Kidney epithelial cell (primary cell): ENCODE measurements at places on chromosomes 7 and 10. TPM values are rescaled to one million over a fixed set of nuclear protein-coding genes. Genes with fewer than 3 reads are reported as not detected.

- no peak for DNase-seq
Observed at GRCh38 chr10:13877154-13877909, 290.6 kb downstream of the PRPF18 start.

The RNF32 gene
- 0.62 and 0.75 TPM in 2 replicates for total RNA-seq

GRCh38 chr7:74233655-74234285, 20.4 kb downstream of the RFC2 start:
- no peak for DNase-seq

The RELN gene
- total RNA-seq: 4.4 and 7.1 TPM in 2 replicates

DNA sequence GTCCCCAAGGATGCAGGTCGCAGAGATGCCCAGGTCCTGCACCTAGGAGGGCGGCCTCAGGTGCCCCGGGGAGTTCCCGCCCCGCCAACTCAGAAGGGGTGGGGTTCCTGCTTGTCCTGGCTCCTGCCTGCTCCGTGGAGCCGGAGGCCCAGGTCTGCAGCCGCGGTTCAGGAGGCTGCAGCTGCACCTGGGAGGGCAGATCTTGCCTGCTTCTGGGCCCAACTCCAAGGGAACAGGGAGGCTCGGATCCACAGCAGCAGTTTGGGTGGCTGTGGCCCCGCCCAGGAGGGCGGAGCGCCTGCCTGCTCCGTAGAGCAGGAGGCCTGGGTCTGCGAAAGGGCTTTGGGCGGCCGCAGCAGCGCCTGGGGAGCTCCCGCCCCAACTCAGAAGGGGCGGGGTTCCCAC, 108.2 kb upstream of the EGR2 start:
- no peak for DNase-seq

DNA sequence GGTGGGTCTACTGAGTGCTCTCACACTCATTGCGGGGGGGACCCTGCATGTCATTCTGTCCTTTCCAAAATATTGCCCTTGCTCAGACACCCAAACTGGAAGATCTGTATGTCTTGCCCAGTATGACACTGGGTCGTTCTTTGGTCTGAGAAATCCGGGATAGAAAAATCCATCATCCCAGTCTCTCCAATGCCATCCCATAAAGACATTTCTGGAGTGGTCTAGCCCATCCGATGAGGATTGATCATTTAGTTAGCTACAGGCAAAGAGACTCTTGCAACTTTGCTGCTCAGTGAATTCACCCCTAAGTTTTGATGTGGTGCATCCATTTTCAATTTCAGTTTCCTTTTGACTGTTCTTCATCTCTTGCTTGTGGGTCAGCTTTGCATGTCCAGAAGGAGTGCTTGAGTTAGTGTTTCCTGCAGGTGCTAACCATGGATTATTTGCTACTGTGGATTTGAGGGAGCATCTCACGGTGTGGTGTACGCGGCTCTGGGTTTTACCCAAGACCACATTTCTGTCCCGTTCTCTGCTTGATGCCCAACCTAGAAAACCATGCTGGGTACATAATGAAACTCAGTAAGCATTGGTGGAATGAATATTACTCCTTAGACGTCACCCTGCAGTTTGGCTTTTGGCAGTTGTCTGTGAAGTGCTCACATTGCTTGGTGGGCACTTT, 247.0 kb upstream of the MKI67 start:
- no peak for DNase-seq

The CD36 gene
- not detected in 2 replicates for total RNA-seq

DNA sequence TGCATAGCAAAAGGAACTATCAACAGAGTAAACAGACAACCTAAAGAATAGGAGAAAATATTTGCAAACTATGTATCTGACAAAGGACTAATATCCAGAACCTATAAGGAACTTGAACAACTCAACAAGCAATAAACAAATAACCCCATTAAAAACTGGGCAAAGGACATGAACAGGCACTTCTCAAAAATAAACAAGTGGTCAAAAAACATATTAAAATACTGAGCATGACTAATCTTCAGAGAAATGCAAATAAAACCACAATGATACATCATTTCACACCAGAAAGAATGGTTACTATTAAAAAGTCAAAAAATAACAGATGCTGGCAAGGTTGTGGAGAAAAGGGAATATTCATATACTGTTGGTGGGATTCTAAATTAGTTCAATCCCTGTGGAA, 17.1 kb downstream of the MAGI2 start:
- no peak for DNase-seq

The OLAH gene
- total RNA-seq: 8.4 TPM in 2 replicates

The NUTM2E gene
- 1.3 TPM in 1 of 2 replicates, not detected in the other for total RNA-seq

DNA sequence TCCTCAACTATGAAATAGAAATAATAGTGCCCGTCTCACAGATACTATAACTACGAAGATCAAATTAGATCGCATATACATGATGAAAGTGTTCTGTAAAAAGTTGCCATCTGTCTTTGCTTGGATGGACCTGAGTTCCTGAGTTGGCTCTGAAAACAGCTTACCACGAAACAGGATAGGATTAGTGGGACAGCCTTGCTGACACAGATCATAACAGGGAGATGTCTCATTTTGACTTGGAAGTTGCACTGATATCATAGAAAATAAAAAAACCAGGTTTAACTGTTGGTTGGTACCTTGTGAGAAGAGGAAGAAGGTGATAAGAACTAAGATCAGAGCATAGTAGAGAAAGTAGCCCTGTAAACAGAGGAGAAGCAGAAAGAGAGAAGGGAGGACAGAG, 79.3 kb upstream of the AGBL3 start:
- DNase-seq: no peak

The FAM25A gene
- not detected in 2 replicates for total RNA-seq

GRCh38 chr7:18262058-18262457, 233.5 kb upstream of the HDAC9 start:
- DNase-seq: no peak

GRCh38 chr7:57182031-57182430, 49.8 kb upstream of the ZNF479 start:
- DNase-seq: no peak

GRCh38 chr7:71486856-71487628, 355.1 kb downstream of the GALNT17 start:
- DNase-seq: no peak

DNA sequence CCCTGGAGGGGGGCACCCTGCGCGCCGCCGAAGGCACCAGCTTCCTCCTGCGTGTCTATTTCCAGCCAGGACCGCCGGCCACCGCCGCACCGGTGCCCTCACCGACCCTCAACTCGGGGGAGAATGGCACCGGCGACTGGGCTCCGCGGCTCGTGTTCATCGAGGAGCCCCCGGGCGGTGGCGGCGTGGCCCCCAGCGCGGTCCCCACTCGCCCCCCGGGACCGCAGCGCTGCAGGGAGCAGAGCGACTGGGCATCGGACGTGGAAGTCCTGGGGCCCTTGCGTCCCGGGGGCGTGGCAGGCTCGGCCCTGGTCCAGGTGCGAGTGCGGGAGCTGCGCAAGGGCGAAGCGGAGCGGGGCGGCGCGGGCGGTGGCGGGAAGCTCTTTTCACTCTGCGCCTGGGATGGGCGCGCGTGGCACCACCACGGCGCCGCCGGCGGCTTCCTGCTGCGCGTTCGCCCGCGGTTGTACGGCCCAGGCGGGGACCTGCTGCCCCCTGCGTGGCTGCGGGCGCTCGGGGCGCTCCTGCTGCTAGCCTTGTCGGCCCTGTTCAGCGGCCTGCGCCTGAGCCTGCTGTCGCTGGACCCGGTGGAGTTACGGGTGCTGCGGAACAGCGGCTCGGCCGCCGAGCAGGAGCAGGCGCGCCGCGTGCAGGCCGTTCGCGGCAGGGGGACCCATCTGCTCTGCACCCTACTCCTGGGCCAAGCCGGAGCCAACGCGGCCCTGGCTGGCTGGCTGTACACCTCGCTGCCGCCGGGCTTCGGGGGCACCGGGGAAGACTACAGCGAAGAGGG, 594 bp downstream of the CNNM1 start:
- no peak for DNase-seq

DNA sequence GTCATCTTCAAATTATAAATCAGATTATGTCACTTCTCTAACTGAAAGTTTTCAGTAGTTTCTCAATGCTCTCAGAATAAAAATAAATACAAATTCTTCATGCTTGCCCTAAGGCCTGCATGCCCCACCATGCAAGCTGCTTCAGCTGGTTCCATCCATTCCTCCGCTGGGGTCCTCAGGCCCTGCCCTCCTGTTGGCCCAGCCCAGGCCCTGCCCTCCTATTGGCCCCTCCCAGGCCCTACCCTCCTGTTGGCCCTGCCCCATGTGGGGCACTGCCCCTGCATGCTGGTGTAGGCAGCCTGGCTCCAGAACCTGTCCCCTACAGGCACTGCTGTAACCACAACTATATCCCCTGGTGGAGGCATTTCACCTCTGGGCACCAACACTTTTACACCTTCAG, 109.3 kb upstream of the TCERG1L start:
- DNase-seq: no peak

GRCh38 chr7:8015100-8015745, 46.6 kb downstream of the GLCCI1 start:
- no peak for DNase-seq

DNA sequence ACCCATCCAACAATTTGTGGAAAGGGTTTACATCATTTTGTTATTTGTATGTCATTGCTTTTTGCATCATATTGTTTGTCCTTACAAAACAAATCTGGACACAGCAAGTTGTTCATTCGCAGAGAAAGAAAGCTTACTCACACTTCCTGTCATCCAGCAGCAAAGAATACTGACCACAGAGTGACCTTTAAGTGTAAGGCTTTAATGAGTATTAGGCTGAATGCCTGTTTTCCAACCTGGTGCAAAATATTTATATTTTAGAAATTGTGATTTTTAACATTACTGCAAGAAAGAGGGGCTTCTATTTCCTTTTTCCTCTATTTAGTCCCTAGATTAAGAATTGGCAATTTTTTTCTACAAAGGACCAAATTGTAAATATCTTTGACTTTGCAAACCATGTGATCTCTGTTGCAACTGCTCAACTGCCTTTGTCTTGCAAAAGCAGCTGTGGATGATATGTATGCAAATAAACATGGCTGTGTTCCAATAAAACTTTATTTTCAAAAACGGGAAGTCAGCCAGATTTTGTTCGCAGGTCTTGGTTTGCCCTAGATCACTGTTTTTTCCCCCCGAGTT, 27.8 kb upstream of the ITGB1 start:
- DNase-seq: no peak

- no peak for DNase-seq
Observed at GRCh38 chr7:100477871-100478267, 1.1 kb downstream of the TSC22D4 start.

GRCh38 chr7:153943861-153944260, 108.3 kb upstream of the DPP6 start:
- no peak for DNase-seq

The AKR1D1 gene
- total RNA-seq: 0.08 TPM in 1 of 2 replicates, not detected in the other

DNA sequence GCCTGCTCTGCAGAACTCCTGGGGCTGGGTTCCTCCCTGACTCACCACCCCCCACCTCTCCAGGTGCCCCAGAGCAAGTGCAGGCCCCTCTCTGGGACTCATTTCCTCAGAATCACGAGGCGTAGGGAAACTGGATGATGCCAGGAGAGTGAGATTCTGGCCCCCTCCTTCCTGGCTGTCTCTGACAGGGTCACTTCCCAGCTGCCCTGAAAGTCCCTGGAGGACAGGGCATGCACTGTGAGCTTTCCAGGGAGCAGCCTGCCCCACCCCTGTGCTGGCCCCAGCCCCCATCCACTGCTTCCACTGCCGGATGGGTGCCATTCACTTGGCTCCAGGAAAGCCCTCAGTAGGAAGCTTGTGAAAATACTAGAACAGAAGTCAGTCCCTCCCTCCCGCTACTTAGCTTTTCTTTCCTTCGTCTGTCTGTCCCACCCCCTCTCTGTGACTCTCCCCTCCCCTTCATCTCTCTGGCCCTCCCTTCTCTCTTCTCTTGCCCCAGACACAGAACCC, 10.4 kb downstream of the TACR2 start:
- DNase-seq: no peak

DNA sequence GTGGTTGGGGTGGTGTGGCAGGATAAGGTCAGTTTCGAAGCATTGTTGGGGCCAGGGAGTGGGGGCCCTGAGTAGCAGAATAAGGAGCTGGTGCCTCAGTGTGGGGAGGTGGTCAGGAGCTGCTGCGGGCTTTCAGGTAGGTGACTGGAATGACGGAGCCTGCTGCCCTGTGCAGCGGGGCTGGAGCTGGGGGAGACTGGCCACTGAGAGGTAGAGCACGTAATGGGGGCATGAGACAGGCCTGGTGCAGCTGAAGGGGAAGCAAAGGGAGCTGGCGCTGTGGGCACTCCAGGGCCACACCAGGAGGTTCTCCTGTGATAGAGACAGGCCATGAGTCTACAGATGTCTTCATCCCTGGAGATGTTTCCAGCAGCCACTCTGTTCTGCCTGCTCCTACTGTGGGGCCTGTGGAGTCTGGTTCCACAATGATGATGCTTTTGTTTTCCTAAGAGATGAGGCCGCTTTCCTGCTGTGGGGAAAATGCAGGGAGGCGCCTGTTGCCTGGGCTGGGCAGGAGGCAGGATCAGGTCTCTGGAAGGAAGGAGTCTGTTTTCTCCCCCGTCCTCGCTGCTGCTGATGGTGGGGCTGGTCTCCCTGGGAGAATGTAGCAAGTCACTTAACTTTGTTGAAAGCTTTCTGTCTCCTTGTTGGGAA, 31.1 kb downstream of the NUB1 start:
- DNase-seq: no peak

DNA sequence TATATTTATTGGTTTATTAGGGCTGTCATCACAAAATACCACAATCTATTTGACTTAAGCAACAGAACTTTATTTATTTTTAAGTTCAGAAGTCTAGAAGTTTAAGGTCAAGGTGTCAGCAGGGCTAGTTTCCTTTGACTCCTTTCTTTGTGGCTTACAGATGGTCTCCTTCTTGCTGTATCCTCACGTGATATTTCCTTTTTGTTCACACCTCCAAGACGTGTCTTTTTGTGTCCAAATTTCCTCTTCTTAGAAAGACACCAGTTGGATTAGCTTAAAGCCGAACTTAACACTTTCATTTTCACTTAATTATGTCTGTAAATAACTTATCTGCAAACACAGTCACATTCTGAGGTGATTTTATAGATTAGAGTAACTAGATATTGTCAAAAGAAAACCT, 631.4 kb upstream of the POT1 start:
- no peak for DNase-seq

DNA sequence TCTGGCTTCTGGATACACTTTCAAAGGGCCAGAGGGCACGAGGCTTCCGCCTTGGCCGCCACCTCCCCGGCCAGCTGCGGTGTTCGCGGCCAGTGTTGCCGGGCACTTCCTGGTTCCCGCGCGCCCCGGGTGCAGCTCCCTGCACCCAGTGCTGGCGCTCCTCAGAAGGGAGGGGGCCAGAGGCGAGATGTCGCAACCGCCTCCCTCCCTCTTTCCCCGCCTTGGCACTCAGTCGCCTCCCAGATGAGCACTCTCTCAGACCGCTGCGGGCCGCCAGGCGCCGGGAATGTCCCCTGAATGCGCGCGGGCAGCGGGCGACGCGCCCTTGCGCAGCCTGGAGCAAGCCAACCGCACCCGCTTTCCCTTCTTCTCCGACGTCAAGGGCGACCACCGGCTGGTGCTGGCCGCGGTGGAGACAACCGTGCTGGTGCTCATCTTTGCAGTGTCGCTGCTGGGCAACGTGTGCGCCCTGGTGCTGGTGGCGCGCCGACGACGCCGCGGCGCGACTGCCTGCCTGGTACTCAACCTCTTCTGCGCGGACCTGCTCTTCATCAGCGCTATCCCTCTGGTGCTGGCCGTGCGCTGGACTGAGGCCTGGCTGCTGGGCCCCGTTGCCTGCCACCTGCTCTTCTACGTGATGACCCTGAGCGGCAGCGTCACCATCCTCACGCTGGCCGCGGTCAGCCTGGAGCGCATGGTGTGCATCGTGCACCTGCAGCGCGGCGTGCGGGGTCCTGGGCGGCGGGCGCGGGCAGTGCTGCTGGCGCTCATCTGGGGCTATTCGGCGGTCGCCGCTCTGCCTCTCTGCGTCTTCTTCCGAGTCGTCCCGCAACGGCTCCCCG, at the start of gene FFAR4:
FFAR4 (plus strand) TSS at position 231 of the 842 bp plus-strand sequence; CDS start at position 287, 56 bp downstream.
- no peak for DNase-seq
